Cerebellar nuclear complex (tissue), 1 donor: ENCODE measurements at places on chromosomes 16 and 17.

GRCh38 chr17:47866941-47867340, 16.0 kb upstream of the SP6 start:
- no peak for DNase-seq

GRCh38 chr16:78892951-78893733, 707.4 kb downstream of the MAF start:
- no peak for DNase-seq

DNA sequence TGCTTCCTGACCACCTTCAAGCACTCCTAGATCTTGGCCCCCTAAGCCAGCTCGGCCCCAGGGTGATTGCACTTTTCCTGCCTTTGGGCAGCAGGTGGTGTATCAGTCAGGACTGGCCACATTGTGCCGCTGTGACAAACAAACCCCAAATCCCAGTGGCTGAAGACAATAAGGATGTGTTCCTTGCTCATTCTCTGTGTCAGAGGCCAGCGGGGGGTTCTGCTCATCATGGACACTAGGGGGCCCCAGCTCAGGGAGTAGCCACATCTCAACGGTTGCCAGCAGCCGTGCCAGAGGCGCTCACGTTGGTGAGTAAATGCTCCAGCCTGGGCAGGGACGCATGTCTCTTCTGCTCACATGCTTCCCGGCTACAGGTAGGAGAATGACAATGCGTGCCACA, 60.4 kb downstream of the ZDHHC7 start:
- DNase-seq, result no peak

GRCh38 chr17:30323895-30324319, 9.9 kb downstream of the TMIGD1 start:
- no peak for DNase-seq

DNA sequence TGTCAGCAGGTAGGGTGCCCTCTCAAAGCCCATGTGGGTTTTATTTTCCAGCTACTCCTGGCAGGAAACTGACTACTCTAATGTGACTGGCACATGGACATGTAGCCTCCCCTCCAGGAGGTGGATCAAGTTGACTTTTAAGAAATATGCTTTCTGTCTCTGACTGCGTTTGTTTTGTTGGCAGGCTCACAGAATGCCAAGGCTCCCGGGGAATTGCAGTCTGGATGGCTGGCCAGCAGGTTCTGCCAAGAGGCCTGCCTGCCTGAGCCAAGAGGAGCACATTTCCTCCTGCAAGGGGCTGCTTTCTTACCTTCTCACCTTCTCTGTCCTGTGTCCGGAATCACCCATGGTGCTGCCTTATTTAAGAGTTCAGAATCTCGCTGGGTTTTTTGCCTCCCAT, 217.3 kb upstream of the ERCC4 start:
- DNase-seq, result no peak
